ENCODE measurements at places on chromosomes 4 and X. TPM values are rescaled to one million over a fixed set of nuclear protein-coding genes. Genes with fewer than 3 reads are reported as not detected.

- DNase-seq: no peak
Measured at GRCh38 chrX:121569609-121570008, 522.2 kb downstream of the GLUD2 start.

UGT2B7 gene
- not detected for polyA plus RNA-seq

- DNase-seq: no peak
Measured at GRCh38 chrX:97452283-97452682, 568.6 kb downstream of the RPA4 start.

DNA sequence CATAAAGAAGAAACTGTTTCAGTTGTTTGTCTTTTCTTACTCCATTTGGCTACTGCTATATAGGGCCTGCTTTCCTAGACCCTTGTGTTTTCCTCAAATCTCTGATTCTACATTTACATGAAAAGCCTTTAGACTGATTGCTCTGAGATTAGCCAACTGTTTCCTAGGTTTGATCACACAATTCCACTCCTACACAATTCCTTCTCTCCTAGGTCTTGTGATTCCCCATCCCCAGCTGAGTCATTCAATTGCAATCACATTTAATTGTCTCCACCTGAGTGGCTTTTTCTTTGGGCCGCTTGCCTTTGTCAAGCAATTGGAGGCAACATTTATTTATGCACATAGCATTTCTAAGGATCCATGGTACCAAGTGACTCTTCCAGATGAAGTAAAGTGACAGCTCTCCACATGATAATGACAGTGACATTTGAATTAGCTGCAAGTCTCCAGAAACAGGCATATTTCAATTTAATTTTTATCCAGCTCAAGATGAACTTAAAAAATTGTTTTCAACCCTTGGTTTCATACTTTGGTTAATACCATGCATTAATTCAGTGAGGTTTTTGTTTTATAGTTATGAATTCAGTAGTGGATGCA lies 35.8 kb downstream of the ATXN3L start:
- DNase-seq: no peak

DNA sequence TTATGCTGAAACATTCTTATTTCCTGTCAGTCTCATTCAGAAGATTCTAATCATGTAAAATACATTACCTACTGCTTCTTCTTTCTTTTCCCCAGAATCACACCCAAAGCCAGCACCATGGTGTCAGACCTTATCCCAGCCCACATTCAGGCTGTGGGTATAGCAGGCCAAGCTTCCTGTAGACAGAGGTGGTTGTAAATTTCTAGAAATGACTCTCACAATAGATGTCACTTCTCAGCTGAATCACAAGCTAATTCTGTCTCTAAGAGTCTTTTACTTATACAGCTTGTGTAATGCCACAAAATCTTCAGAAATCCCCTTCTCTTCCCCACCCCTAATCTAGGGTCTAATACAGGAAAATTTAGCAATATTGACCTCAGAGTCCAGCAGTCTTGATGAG lies 239.6 kb downstream of the PARM1 start:
- no peak for DNase-seq

GRCh38 chr4:6960628-6961412 lies 51.2 kb downstream of the TBC1D14 start:
- DNase-seq: no peak

Measured in fibroblast of lung (primary cell).